H9 (cell line): ENCODE measurements at places on chromosomes 6 and 20. TPM values are rescaled to one million over a fixed set of nuclear protein-coding genes. Genes with fewer than 3 reads are reported as not detected.

The CTNNBL1 gene
- total RNA-seq: 67.2 and 70.7 TPM in 2 replicates

The FKBP1C gene
- 0.52 and 1.2 TPM in 2 replicates for total RNA-seq

The LEMD2 gene
- total RNA-seq: 82.0 and 91.8 TPM in 2 replicates

The DZANK1 gene
- 9.6 and 10.5 TPM in 2 replicates for total RNA-seq

The SLC22A7 gene
- total RNA-seq: not detected in 2 replicates

The SLC17A4 gene
- not detected in 2 replicates for total RNA-seq

The ADGRF5 gene
- not detected in 2 replicates for total RNA-seq

The TSHZ2 gene
- total RNA-seq: 0.07 TPM in 1 of 2 replicates, not detected in the other

The BPIFA1 gene
- total RNA-seq: not detected in 2 replicates

The OLIG3 gene
- 0.22 and 0.42 TPM in 2 replicates for total RNA-seq

The CLPSL1 gene
- not detected in 2 replicates for total RNA-seq

The TMC2 gene
- not detected in 2 replicates for total RNA-seq

The PTCHD4 gene
- 0.96 and 0.97 TPM in 2 replicates for total RNA-seq

The TOMM6 gene
- 237 and 239 TPM in 2 replicates for total RNA-seq

The ENPP5 gene
- total RNA-seq: 4.6 and 5.1 TPM in 2 replicates

The SMPDL3A gene
- total RNA-seq: 0.59 and 0.68 TPM in 2 replicates

The ZBTB46 gene
- total RNA-seq: 27.1 and 27.3 TPM in 2 replicates

The SALL4 gene
- total RNA-seq: 276 and 279 TPM in 2 replicates

The SLC17A3 gene
- total RNA-seq: not detected in 2 replicates

The CALHM4 gene
- not detected in 2 replicates for total RNA-seq

The MDFI gene
- 40.9 and 45.0 TPM in 2 replicates for total RNA-seq

The ELOVL4 gene
- total RNA-seq: 10.1 and 10.9 TPM in 2 replicates

The ID1 gene
- 355 and 360 TPM in 2 replicates for total RNA-seq

The FERMT1 gene
- total RNA-seq: 9.6 and 9.7 TPM in 2 replicates

The PXT1 gene
- not detected in 2 replicates for total RNA-seq

The DYNLRB1 gene
- total RNA-seq: 200 and 209 TPM in 2 replicates

The SOX18 gene
- total RNA-seq: 1.6 and 2.0 TPM in 2 replicates

The OPN5 gene
- not detected in 2 replicates for total RNA-seq

The GLP1R gene
- 0.85 and 1.0 TPM in 2 replicates for total RNA-seq

The ZSCAN31 gene
- 3.6 and 7.1 TPM in 2 replicates for total RNA-seq

The ADGB gene
- not detected in 2 replicates for total RNA-seq

The NRN1 gene
- not detected in 2 replicates for total RNA-seq

The CTAGE9 gene
- total RNA-seq: 0.13 TPM in 1 of 2 replicates, not detected in the other

The KIF25 gene
- 0.22 and 0.59 TPM in 2 replicates for total RNA-seq

The PAK5 gene
- total RNA-seq: 0.20 and 0.37 TPM in 2 replicates
